GM06990 (cell line): ENCODE measurements at places on chromosomes 12 and 14.
A peak's percentile ranks its signal among the peaks of the same experiment; 100 is the strongest.

GRCh38 chr14:38880643-38881524 is 222.2 kb downstream of the SEC23A start:
- no peak for DNase-seq

DNA sequence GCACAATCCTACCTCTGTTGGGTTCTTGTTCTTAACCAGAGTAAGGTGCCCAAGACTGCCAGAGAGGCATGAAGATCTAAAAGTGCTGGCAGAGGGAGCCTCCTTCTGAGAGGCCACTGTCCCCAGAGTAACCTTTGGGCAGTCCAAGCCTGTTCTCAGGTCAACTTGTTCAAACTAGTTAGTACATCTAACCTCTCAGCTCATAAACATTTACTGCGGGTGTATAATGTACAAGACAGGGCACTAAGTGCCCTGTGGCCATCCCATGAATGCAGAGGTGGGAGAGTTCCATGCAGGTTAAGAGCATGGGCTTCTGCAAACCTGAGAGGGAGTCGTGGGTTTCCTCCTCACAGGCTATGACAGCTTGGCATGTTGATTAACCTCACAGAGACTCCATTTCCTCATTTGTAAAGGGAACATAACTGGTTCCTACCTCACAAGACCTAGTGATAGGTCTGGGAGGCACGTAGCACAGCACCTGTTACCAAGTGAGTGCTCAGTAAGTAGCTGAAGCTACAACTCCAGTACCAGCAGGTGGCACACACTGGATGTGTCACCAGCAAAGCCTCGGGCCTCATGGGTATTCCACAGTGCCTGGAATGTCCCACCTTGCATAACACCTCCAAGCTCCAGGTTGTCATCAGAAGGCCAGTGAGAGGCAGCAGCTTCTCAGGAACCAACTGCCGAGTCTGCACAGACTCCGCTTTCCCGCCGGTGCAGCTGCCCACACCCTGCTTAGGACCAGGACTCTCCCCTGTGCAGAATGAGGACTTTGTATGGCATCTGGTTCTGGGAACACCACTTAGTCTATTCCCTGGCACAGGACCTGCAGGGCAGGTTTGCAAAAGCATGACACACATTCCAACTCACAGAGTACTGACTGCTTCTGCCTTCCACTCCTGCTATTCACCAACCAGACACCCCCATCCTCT is 4.4 kb downstream of the VDR start:
- DNase-seq = no peak

DNA sequence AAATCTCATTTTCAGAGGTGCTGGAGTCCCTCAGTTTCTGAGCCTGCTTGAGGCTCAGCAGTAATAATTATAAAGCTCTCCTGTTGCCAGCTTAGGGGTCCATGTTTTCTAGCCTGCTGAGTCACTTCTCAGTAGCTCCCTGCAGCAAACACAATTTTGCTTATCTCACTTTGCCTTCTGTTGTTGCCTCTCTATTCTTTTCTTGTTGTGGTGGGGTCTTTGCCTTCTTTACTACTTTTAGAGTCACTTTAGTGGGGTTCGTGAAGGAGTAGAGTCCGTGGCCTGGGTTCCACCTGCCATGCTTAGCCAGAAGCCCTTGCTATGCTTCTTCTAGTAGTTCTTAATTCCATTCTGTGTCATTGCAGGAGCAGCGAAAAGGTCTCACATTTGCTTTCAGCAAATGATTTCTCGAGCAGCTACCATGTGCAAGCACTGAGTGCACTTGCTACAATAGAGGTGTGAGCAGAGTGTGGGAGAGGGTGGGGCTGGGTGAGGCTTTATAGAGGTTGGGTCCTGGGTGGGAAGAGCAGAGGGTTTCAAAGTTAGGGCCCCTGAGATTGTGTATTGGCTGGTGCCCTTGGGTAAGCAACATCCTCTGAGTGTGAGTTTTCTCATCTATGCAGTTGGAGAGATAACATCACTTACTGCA is 114.3 kb downstream of the ADCK1 start:
- no peak for DNase-seq

DNA sequence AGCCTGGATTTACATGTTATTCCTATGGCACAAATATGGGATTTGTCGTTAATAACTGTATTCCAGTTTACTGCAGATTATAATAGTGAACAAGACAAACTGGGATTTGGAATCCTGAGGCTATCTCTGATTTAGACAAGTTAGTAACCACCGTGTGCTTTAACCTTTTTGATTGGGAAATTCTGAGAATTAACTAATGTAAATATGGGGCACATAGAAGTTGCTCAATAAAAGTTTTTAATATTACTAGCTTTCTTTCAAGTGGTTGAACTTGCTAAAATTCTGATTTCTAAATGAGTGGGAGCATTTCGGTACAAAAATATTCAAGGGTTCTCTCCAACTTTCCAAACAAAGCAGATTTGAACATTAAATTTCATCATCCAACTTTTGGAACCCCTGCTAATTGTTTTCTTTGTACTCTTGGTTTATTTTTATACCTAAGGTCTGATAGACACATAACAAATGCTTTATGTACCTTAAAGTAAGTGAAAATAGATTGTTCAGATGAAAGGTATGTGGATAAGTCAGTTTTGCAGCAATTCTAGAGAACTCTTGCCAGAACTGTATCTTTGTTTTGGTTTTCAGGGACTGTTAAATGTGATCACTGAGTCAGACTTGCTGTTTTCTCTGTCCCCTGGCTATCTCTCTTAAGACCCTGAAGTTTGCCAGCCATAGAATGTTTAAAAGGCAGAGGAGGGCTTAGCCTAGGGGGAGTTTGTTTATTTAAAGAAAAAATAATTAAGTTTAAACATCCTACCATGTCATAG is 57.5 kb downstream of the FRS2 start:
- DNase-seq = no peak

- no peak for DNase-seq
Observed at GRCh38 chr14:53316504-53316903, 163.4 kb upstream of the DDHD1 start.

- DNase-seq = peak; percentile 87
Observed at GRCh38 chr12:48924617-48925303, 532 bp downstream of the FKBP11 start.

- peak; percentile 49 for DNase-seq
Observed at GRCh38 chr12:52082988-52083637, 3.6 kb downstream of the SMIM41 start.

- no peak for DNase-seq
Observed at GRCh38 chr12:89126712-89127111, 225.6 kb downstream of the DUSP6 start.

GRCh38 chr12:119266963-119267362 is 67.6 kb upstream of the CCDC60 start:
- DNase-seq = no peak

- no peak for DNase-seq
Observed at GRCh38 chr14:26190646-26191045, 407.2 kb downstream of the NOVA1 start.

DNA sequence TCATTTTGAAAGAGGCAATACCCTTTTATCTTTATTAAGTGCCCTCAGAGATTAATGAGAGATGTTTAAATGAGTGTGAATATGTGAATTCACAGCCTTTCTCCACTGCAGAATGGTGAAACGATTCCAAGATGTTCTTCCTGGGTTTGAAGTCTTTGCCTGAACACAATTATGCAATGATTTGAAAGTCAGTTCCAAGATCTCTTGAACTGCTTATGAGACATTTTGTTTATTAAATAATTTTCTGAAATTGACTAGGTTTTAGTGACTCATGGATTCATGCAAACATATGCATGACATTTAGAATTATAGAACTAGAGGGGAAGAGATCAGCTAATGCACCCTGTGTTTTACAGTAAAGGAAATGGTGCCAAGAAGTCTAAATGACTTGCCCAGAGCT is 118.1 kb upstream of the SLC38A2 start:
- no peak for DNase-seq

DNA sequence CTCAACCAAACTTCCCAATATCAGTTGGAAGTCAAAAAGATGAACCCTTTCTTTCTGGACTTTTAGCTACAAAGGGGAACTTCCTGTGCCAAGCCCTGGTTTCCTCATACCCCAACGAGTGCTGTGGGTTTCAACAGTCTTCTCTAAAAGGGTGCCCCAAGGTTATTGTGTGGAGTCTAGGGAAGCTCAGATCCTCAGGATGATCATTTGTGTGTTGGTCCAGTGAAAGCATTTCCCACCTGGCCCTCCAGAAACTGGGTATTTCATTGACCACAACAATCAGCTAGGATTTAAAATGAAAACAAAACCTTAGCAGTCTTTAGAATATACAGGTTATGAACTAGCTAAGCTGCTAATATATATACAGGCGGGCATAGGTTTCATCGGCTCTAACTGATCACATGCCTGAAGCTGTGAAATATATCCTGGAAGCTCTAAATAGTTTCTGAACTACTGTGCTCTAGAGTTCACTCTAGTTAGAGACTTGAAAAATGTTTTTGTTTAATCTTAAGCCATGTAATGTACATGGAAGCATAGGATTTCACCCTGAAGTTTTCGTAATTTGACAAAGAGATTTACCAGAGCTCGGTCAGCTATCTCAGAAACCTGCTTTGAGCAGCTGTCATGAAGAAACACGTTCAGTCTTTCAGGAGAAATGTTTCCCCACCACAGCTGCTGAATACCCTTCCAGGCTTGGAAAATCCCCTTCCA is 29.6 kb downstream of the P2RX4 start:
- no peak for DNase-seq

DNA sequence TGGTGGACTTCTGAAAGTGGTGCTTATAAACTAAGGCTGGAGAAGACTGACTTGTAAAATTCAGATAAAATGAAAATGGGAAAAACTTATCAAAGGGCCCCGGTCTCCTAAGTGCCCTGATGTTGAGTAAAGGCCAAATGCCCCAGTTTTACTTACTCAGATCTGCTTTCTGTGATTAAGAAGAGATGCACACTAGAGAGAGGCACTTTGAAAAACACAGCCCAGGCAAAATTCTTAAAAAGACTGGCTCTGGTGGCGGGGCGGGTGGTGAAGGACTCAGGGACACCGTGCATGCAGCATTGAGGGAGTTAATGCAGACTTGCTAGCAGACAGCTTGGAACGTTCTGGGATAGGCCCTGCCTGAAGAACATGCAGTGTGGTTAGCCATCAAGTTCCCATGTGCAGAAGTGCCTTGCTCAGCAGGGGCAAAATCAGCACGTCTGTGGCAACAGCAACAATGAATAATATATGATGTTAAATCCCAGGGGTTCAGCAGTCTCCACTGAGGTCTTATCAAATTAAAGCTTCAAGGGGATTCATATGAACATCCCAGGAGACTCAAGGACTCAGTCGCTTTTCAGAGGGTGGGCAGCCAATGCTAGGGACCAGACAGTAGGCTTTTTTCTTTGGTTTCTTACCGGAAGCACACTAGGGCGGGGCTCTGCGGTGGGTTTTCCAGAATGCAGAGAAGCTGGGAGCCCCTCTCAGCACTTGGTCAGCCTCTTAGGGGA is 105.0 kb downstream of the DAD1 start:
- no peak for DNase-seq

- DNase-seq = no peak
Observed at GRCh38 chr12:89709995-89710872, 1.6 kb upstream of the ATP2B1 start.
